Activated naive CD8-positive, alpha-beta T cell treated with anti-CD3 and anti-CD28 coated beads for 36 hours (primary cell): ENCODE measurements at places on chromosomes 2 and 18. TPM values are rescaled to one million over a fixed set of nuclear protein-coding genes. Genes with fewer than 3 reads are reported as not detected.

DNA sequence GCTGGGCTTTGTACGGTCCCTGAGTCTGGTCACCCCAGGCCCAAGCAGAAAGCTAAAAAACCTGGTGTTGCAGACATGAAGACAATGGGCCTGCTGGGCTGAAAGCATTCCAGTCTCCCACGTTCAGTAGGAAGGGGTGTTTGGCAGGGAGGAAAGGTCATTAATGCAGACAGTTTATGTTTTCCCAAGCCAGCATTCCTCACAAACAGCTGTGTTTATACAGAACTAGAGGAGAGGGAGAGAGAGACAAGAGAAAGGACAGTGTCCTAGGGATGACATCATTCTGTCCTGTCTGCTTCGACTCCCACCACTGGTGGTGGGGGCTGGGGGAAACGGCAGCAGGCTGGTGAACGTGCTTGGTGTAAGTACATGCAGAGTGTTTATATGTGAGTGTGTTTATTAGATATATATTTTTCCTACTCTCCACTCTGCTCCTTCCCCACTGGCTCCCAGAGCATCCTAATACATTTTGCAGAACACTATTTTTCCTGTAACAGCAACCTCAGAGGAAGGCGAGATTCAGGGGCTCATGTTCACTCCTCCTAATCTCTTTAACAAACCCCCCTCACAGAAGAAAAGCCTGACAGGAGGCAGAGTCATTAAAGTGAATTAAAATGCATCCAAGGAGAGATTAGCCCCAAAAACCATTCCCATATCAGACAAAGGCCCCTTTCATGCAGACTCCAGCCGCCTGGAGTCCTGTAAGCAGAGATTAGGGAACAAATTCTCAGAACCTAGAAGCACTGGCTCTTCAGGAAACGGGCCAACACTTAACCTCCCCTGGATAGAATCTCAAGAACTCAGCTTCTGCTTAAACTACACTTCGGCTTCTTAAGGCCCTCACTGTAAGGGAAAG lies 380.4 kb downstream of the TNS1 start:
- no peaks in the 10 kb centered on the region for H3K4me1 ChIP-seq
- H3K36me3 ChIP-seq: no peaks in the 10 kb centered on the region

REG1B gene
- not detected for total RNA-seq

ALPG gene
- total RNA-seq: not detected

DNA sequence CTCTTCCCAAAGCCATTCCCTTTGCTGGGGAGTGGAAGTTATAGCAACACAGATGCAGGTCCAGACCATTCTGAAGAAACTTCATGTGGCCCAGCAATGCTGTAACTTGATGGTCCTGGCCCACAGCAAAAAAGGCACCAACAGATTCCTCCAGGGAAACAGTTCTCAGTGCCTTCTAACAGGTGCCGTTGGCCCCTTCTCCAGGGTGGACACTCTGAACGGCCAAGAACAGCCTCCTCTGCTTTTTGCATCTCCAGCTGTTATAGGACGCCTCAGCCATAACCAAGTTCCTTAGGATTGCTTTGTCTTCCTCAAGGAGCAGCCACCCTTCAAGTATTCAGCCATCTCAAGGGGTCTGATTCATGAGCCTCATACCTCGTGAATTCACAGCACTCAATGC lies 38.0 kb downstream of the MARCO start:
- H3K27ac ChIP-seq: no peak overlapping the region
- H3K4me3 ChIP-seq: no peak overlapping the region
- H3K36me3 ChIP-seq: no peaks in the 10 kb centered on the region

GRCh38 chr2:67836866-67837265 lies 225.9 kb downstream of the C1D start:
- H3K4me1 ChIP-seq: no peaks in the 10 kb centered on the region
- no peak overlapping the region for H3K4me3 ChIP-seq
- no peak for DNase-seq
- H3K27me3 ChIP-seq: peaks cover 8% of the 10 kb centered on the region

- H3K27me3 ChIP-seq: no peaks in the 10 kb centered on the region
- H3K4me3 ChIP-seq: no peak overlapping the region
- no peak overlapping the region for H3K27ac ChIP-seq
- H3K36me3 ChIP-seq: peaks cover 21% of the 10 kb centered on the region
Observed at GRCh38 chr2:48471048-48471474, 58.9 kb upstream of the STON1 start.

GRCh38 chr2:193103064-193103463 lies 908.3 kb upstream of the TMEFF2 start:
- no peak for DNase-seq
- no peaks in the 10 kb centered on the region for H3K36me3 ChIP-seq
- H3K27ac ChIP-seq: no peak overlapping the region
- no peak overlapping the region for H3K4me3 ChIP-seq
- H3K4me1 ChIP-seq: no peaks in the 10 kb centered on the region

C2orf92 gene
- 6.1 TPM for total RNA-seq

- peaks cover 1% of the 10 kb centered on the region for H3K36me3 ChIP-seq
- H3K27ac ChIP-seq: no peak overlapping the region
- no peak for DNase-seq
- peaks cover 12% of the 10 kb centered on the region for H3K27me3 ChIP-seq
- no peak overlapping the region for H3K4me3 ChIP-seq
- H3K4me1 ChIP-seq: no peaks in the 10 kb centered on the region
Observed at GRCh38 chr18:25275412-25276001, 76.5 kb downstream of the ZNF521 start.

DNA sequence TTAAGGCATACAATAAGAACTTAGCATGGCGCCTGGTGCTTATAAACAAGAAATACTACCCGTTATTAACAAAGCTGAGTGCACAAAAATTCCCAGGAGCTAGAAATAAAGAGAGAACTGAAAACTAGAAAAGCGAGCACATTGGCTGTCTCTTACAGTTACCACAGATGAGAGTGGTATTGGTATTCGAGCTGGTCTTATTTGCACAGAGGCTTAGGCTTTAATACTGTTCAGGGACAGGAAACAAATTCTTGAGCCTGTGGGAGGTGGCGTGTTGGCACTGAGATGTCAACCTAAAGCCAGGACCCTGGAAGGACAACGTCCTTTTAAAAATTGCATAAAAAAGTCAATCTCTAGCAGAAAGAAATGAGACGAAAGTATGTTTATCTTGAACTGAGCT lies 67.3 kb upstream of the IGFBP2 start:
- DNase-seq: no peak
- H3K27me3 ChIP-seq: no peaks in the 10 kb centered on the region
- no peak overlapping the region for H3K4me3 ChIP-seq
- no peaks in the 10 kb centered on the region for H3K4me1 ChIP-seq
- no peak overlapping the region for H3K27ac ChIP-seq

- H3K4me1 ChIP-seq: peaks cover 51% of the 10 kb centered on the region
- H3K27ac ChIP-seq: peak overlapping the region; percentile 90
- H3K27me3 ChIP-seq: no peaks in the 10 kb centered on the region
- H3K4me3 ChIP-seq: peak overlapping the region; percentile 86
- DNase-seq: no peak
Observed at GRCh38 chr2:64141674-64142405, 2.4 kb downstream of the PELI1 start.

DNA sequence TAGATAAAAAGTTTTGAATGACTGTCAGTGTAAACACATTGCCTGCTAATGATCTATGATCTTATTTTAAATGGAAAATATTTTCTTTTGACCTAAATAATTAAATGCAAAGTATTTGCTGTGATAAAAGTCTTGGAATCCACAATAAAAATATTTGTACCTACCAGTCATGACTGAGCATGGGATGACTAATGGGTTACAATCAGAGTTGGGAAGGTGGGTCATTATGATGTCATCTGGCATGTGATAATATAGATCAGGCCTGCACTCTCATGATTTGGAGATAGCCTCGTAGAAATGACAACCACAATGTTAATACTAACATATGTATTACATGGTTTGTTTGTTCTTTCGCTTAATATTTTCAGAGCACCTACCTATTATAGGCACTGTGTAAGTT lies 848.8 kb upstream of the KLHL29 start:
- no peaks in the 10 kb centered on the region for H3K36me3 ChIP-seq
- H3K27ac ChIP-seq: no peak overlapping the region
- DNase-seq: no peak

DNA sequence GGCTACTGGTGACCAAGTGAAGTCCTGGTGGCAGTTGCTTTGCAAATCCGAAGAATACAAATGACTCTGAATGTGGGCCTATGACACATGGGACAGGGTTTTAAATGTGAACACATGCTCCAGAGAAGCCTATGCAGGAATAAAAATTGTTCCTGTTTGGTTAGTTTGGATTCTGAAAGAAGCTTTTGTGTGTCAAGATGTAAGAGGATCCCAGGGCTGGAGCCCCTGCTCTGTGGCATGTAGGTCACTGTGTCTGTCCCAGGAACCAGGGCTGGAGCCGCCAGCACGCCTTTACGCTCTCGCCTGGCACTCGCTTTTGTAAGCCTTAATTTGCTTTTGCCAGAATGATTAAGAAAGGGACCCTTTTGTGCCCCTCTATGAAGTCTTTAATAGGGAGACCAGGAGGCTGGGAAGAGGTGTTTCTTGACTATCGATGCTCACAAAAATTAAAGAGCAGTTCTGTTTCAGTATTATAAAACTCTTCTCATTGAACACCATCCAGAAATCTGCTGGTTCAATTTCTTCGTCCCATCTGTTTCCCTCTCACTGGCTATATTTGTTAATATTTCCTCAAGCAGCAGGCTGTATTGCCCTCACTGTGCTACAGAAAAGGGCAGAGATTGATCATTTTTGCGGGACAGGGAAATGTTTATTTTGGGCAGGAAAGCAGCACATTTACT lies 532.7 kb upstream of the POU3F3 start:
- H3K27ac ChIP-seq: no peak overlapping the region
- no peaks in the 10 kb centered on the region for H3K4me1 ChIP-seq
- H3K27me3 ChIP-seq: peaks cover 38% of the 10 kb centered on the region
- no peaks in the 10 kb centered on the region for H3K36me3 ChIP-seq

GRCh38 chr2:233764264-233764663 lies 4.2 kb downstream of the UGT1A1 start:
- H3K27ac ChIP-seq: no peak overlapping the region
- H3K4me1 ChIP-seq: no peaks in the 10 kb centered on the region
- H3K36me3 ChIP-seq: no peaks in the 10 kb centered on the region
- H3K27me3 ChIP-seq: peaks cover 34% of the 10 kb centered on the region
- H3K4me3 ChIP-seq: no peak overlapping the region

- no peak for DNase-seq
- H3K36me3 ChIP-seq: no peaks in the 10 kb centered on the region
- H3K27me3 ChIP-seq: no peaks in the 10 kb centered on the region
- H3K4me3 ChIP-seq: no peak overlapping the region
Observed at GRCh38 chr2:129144082-129144791, 825.6 kb upstream of the HS6ST1 start.

GRCh38 chr18:61336766-61337165 lies 3.5 kb downstream of the CDH20 start:
- H3K4me1 ChIP-seq: no peaks in the 10 kb centered on the region
- no peak overlapping the region for H3K4me3 ChIP-seq
- peaks cover 47% of the 10 kb centered on the region for H3K27me3 ChIP-seq
- H3K36me3 ChIP-seq: no peaks in the 10 kb centered on the region
- DNase-seq: no peak

DNA sequence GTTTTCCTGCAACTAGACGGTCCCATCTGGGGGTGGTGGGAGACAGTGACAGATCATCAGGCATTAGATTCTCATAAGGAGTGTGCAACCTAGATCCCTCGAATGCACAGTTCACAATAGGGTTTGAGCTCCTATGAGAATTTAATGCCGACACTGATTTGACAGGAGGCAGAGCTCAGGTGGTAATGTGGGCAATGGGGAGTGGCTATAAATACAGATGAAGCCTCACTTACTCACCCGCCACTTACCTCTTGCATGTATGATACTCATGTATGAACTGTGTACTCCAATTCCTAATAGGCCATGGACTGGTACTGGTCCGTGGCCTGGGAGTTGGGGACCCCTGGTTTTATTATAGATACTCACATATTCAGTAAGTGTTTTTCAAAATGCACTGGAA lies 122.4 kb upstream of the SIX3 start:
- no peaks in the 10 kb centered on the region for H3K4me1 ChIP-seq
- H3K36me3 ChIP-seq: no peaks in the 10 kb centered on the region
- no peak overlapping the region for H3K4me3 ChIP-seq
- no peak for DNase-seq

GRCh38 chr2:57669570-57669969 lies 377.0 kb upstream of the VRK2 start:
- no peaks in the 10 kb centered on the region for H3K27me3 ChIP-seq
- no peaks in the 10 kb centered on the region for H3K4me1 ChIP-seq
- no peak overlapping the region for H3K27ac ChIP-seq
- no peaks in the 10 kb centered on the region for H3K36me3 ChIP-seq
- H3K4me3 ChIP-seq: no peak overlapping the region

DNA sequence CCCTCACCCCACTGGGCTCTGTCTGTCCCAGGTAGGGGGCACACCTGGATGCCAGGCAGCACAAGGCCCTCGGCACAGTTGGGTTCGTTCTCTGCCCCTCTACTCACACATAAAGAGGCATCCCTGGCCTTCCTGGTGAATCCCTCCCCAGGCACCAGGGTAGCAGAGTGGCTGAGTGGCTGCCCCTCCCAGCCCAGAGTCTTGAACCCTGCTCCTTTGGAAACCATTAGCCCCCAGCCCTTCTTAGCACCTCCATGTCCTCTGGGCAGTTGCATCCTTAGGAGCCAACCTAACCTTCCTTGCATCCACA lies 2.0 kb downstream of the GPC1 start:
- H3K27ac ChIP-seq: no peak overlapping the region
- no peaks in the 10 kb centered on the region for H3K36me3 ChIP-seq
- H3K4me3 ChIP-seq: no peak overlapping the region
- no peak for DNase-seq
- peaks cover 7% of the 10 kb centered on the region for H3K4me1 ChIP-seq

CACNB4 gene
- total RNA-seq: 0.56 TPM

ESPNL gene
- total RNA-seq: not detected

DNA sequence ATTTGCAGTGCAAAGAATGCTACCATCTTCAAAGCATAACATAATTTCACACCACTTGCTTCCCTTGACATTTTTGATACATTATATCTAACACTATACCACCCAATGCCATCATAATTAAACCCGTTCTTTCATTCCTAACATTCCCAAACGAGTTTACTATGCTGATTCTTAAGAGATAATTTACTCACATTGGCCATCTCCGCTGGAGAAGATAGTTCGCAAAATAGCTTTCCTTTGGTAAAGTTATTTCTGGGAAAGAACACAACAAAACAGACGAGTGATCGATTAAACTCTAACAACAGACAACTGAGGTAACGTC lies 716 bp downstream of the MMADHC start:
- no peak for DNase-seq
- H3K36me3 ChIP-seq: peaks cover 32% of the 10 kb centered on the region
- H3K4me3 ChIP-seq: peak overlapping the region; percentile 99
- H3K27ac ChIP-seq: peak overlapping the region; percentile 99

DNA sequence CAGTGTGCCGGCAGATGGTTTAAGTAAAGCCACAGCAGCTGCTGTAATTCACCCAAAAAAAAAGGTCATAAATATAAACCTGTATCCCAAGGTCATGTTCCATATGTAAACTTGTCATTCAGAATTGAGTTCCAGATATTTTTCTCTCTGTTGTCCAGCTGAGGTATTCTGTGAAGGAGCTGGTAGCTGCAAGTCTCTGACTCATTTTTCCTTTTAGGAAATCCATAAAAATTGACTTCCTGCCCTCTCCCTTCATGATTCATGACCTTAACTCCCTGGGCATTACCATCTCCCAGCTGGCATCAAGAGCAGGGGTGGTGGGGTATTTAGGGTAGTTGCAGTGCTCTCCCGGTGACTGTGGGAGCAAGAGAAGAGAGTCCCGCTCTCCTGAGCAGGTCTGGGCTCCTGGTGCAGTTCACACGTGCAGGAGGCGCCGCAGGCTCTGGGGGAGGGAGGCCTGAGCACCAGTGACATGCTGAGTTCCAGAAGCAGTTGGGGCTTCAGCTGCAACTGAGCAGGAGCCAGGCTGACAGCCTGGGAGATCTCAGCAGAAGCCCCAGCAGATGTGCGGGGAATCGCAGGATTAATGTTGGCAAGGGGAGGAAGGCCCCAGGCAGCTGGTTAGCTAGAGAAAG lies 192.6 kb downstream of the MGAT5 start:
- H3K36me3 ChIP-seq: no peaks in the 10 kb centered on the region
- H3K27ac ChIP-seq: no peak overlapping the region
- H3K4me1 ChIP-seq: no peaks in the 10 kb centered on the region
- H3K27me3 ChIP-seq: no peaks in the 10 kb centered on the region

CABYR gene
- 1.9 TPM for total RNA-seq

AMER3 gene
- not detected for total RNA-seq
